ENCODE measurements at places on chromosomes 3 and 15.

DNA sequence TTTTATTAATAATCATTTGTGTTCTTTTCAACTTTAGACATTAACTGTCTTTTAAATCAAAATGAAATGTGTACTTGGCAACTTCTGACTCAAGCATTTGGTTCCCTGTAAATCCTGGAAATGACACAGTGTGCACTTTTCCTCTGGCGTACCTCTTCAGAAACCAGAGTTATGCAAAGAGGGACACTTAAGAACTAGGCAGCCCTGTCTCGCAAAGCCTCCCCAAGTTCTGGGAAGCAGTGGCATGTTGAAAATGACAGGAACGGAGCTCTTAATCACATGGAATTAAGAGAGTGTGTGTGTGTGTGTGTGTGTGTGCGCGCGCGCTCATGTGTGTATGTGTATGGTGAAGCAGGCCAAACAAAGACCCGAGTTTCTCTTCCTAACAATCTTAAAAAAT, 707.4 kb downstream of the MECOM start:
- no peak for DNase-seq

DNA sequence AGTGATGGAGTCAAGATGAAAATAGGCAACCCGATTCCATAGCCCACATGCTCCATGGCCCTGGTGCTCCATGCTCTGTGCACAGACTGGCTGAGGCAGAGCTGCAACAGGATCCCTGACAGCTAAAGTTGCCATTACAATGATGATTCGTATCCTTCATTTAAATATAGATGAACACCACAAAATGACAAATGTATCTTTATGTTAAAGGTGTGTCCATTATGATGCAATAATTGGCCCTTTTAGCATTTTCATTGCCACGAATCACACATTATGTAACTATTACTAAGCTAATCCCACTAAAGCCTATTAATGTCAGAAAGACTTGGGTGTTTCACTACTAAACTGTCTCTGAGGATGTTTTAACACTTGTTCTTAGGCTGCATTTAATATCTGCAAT, 270.2 kb upstream of the THBS1 start:
- DNase-seq = no peak

DNA sequence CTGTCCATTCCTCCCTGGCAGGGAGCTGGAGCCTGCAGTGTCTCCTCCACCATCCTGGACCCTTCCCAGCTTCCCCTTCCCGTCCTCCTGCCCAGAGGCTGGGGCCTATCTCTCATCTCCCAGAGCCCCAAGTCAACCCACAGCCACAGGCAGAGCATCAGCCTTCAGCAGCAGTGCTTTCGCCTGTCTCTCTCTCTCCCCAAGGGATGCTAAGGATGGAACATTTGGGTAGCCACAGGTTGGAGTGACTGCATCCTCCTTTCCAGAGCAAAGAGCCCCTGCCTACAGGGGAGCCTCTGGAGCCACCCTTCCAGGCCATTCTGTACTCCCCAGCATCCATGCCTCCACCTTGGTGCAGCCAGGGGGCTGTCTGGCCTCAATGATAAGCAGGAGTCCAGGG, 4.2 kb downstream of the PLCB2 start:
- no peak for DNase-seq

GRCh38 chr3:153008226-153008625, 153.8 kb upstream of the RAP2B start:
- no peak for DNase-seq

DNA sequence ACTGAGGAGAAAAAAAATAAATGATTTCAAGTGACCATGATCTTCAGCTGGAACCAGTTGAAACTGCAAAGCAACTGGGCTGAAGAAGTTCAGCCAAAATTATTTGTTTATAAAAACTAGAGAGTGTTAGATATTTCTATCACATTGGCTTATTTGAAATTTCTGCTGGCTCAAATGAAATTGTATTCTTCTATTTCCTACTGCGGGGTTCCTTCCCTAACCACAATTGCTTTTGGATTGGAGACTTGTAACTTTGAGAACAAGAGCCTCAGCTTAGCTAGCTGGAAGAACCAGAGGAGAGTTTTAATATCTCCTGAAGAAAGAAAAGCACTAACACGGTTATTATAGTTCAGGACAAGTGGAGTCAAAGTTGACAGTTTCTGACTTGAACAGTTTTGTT, 31.1 kb downstream of the AGTR1 start:
- DNase-seq = no peak

DNA sequence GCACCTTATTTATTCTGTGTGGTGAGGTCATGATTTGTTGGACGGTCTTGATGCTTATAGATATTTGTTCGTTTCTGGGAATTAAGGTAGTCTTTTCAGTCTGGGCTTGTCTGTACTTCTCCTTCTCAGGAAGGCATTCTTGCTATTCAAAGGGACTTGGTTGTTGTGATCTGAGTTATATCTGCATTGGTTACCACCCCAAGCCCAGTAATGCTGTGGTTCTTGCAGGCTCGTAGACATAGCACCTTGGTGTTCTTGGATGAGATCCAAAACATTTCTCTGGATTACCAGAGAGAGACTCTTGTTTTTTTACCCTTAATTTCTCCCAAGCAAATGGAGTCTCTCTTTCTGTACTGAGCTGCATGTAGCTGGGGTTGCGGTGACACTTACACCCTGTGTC, 128.0 kb upstream of the CBLB start:
- no peak for DNase-seq

GRCh38 chr15:58595516-58596263, 153.8 kb downstream of the ADAM10 start:
- no peak for DNase-seq

DNA sequence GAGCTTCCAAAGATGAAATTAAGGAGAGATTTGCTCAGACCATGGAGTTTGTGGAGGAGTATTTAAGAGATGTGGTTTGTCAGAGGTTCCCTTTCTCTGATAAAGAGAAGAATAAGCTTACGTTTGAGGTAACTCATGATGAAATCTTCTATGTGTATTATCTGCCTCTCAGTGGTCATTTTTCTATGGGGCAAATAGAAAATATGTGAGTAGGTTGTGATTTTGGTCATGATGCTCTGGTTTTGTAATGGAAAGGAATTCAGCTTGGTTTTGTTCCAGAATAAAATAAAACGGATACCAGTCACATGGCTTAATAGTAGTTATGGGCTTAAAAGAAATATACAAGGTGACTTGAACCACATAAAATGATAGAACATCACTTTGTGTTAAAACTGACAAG, 181.1 kb downstream of the ITPR1 start:
- DNase-seq = no peak

- no peak for DNase-seq
Observed at GRCh38 chr15:69288531-69289341, 10.0 kb upstream of the PAQR5 start.

DNA sequence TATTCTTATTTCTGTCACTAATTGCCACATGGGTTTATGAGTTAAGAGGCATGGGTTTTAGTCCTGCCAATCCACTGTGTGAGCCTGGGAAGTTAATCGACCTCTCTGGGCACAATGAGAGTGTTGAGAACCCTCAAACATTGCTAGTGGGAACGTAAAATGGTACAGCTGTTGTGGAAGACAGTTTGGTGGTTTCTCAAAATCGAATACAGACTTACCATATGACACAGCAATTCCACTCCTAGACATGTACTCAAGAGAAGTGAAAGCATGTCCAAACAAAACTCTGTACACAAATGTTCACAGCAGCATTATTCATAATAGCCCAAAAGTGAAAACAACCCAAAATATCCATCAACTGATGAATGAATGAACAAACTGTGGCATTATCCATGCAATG, 5.7 kb upstream of the GNB5 start:
- no peak for DNase-seq

- no peak for DNase-seq
Observed at GRCh38 chr3:62622553-62623174, 249.3 kb upstream of the FEZF2 start.
